ENCODE measurements at places on chromosomes 2 and 18.

- DNase-seq = no peak
Observed at GRCh38 chr2:42960842-42961180, 168.4 kb upstream of the HAAO start.

DNA sequence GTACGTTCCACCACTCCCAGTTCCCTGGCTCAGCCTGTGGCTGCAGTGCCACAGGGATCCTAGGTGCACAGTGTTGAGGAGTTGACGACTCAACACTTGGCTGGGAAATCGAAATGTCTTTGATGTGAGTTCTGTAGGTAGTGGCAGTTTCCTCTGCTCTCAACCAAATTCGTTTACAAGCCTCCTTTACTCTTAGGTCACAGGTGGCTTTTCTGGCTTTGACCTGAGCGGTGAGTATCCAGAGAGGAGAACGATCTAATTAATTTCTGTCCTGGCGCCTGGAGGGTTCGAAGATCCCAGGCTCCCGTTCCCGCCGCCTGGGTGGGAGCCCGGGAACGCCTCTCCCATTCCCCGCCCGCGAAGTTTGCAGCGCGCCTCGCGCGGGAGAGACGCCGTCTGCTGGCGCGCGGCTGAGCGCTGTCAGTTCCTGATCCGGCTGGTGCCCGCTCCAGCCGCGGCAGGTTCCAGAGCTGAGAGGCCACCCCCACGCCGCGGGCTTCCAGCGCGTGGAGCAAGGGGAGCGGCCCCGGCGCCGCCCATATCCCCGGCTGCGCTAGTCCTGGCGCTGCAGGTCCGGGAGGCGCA, at the start of gene LAMA3:
TSS of gene LAMA3 (plus strand) at position 423 of the 585 bp plus-strand sequence. CDS start 231 bp downstream, outside the sequence.
- no peak for DNase-seq

GRCh38 chr2:143258126-143258892, 129.1 kb downstream of the ARHGAP15 start:
- DNase-seq = peak; percentile 10

DNA sequence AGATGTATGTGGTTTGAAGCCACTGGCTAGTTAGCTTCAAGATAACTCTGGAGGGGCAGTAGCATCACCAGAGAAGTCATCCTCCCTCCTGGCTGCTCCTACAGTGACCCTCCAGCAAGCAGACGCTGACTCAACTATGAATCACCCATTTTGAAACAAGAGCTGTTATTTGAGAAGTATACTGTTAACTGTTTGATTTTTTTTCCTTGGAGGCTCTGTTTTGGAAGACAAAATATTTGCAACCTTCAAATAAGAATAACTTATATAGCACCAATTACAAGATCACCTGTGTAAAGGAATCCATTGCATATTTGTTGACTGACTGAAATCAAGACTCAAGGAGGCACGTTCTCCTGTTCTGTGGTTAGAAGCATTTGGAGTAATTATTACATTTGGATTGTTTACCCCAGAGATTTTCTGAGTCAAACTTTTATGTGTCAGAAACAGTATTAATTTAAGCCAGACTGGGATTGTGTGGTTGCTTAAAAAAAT, 313.8 kb downstream of the MTX2 start:
- no peak for DNase-seq

DNA sequence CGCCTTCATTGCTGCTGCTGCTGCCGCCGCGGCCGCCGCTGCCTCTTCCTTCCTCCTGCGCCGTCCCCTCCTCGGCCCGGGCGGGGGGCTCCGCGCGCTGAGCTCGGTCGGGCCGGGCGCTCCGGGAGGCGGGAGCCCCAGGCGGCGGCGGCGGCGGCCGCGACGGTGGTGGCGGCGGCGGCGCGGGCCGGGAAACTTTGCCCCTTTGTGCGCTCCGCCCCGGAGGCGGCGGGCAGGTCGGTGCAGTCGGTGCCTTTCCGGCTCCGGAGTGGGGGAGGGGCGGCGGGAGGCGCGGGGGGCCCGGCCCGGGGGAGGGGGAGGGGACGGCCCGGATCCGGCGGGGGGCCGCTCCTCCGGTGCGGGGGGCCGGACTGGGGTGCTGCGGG, 205 bp downstream of the TET3 start:
- peak; percentile 25 for DNase-seq

DNA sequence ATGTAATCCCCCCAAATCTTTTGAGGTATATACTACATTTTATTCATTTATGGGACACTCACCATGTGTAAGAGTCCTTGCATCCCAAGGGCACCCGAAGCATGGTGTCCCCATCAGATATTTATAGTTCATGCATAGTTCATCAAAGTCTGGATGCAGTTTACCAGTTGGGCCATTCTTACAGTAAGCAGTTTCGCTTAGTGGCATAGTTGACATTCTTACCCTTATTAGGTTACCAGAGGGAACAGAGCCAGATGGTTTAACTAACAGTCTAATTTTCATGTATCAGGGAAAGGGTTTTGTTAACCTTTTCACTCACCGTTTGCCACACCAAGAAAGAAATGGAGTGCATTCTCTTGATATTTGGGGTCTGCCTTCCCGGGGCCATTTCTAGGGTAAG, 7.1 kb downstream of the ZNF407 start:
- no peak for DNase-seq

- no peak for DNase-seq
Observed at GRCh38 chr18:12445554-12445953, 37.8 kb downstream of the PRELID3A start.

DNA sequence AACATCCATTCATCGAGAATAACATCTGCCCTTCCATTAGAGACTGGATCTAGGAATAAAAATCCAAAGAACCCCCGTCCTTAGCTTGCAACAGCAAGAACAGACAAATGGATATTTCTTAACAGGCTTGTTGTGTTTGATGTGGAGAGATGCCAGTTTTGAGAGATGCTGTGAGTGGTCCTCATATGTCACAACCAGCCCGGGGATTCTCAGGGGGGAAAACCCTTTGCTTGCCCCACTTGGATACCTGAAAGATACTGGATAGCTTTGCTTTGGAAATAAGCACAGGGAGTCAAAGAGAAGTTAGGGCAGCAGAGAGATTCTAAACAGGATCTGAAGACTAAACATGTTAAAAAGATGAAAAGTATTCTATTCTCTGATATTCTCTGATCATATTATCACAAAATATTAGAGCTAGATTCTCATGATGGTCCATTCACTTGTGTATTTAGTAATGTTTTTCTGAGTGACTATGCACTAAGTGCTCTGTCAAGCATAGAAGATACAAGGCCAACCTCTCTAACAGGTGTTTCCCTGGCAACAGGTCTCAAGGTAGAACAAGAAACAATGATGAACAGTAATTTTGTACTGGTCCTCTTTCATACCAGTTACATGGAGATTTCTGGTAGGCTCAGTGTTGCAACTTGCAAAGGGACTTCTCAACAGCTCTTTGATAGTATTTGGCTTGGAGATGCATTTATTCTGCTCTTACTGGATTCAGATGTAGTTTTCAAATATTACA, 348.2 kb downstream of the MYCN start:
- DNase-seq = no peak

DNA sequence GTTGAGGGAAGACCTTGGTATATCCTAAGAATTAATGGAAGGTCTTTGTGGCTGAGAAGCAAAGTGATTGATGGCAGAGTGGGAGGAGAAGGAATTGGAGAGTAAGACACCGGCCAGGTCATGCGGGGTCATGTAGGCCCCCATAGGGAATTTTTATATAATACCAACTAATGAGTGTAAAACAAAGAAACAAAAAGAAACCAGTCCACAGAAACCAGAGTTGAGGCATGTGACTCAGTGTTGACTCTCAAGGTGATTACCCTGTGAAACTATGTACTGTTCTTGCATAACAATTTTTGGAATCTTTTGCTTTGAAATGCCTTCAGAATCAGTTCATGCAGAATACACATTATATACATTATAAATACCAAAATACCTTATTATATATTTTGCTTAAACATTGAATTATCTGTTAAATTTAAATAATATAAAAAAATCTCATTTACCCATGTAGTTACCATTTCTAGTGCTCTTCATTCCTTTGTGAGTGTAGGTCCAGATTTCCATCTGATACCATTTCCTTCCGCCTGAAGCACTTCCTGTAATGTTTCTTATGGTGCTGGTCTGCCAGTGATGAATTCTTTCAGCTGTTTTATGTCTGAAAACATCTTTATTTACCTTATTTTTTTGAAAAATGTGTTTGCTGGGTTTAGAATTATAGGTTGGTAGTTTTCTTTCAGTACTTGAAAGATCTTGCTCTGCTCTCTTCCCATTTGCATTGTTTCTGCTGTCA, 8.6 kb downstream of the CLIP4 start:
- no peak for DNase-seq

GRCh38 chr2:157932480-157933159, 56.5 kb upstream of the ACVR1 start:
- no peak for DNase-seq
